ENCODE measurements at places on chromosomes 12 and 14.

- no peak for DNase-seq
Measured at GRCh38 chr12:129378496-129378895, 525.2 kb downstream of the GLT1D1 start.

GRCh38 chr12:75489613-75490210 lies 9.2 kb downstream of the GLIPR1 start:
- peak; percentile 62 for DNase-seq

DNA sequence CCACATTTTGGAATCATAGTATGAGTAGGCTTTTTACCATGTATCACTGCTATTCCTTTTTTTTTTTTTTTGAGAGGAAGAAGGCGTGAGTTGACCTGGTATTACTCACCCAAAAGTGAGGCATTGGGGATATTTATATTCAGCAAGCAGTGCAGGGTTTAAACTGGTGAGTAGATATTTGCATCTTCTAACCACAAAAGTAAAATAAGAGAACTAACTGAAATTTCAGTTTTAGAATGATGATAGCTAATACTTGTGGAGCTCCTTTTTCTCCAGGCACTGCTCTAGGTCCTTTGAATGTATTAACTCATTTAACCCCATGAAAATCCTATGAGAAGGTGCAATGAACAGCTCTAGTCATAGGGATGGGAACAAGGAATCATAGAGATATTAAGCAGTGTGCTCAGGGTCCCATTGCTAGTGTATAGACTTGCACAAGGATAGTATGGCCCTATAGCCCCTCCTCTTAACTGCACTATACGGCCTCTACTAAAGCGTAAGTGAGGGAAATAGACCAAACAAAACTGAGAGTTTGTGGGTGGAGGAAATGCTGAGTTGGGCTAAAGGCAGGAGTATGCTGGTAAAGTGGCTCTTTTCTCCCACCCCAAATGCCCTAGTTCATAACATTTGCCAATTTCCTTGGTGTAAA lies 104.3 kb upstream of the MAX start:
- peak; percentile 83 for DNase-seq

DNA sequence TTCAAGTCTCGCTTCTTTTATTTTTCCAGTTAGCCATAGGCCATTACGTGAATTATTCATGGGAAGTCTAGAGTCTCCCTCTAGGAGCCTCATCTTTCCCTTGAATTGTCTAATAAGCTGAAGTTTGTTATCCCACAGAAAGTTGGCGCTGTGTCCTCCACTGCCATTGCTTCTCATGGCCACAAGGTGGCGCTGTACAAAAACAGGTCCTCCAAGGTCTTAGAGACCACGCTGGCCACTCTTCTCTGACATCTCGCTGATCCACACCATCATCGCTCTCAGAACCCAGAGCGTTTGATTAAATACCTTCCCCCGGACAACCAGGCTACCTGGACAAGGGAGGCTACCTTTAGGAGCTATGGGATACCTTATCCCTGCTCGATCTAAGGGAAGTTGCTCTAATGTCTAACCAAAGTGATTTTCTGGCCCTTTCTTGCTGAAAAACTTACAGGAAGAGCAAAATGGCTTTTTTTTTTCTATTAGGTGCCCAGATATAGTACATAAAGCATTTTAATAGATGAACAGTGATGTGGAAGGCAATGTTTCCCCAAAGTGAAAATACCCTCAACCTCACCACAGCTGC lies 110.0 kb downstream of the CCDC60 start:
- DNase-seq: peak; percentile 2

DNA sequence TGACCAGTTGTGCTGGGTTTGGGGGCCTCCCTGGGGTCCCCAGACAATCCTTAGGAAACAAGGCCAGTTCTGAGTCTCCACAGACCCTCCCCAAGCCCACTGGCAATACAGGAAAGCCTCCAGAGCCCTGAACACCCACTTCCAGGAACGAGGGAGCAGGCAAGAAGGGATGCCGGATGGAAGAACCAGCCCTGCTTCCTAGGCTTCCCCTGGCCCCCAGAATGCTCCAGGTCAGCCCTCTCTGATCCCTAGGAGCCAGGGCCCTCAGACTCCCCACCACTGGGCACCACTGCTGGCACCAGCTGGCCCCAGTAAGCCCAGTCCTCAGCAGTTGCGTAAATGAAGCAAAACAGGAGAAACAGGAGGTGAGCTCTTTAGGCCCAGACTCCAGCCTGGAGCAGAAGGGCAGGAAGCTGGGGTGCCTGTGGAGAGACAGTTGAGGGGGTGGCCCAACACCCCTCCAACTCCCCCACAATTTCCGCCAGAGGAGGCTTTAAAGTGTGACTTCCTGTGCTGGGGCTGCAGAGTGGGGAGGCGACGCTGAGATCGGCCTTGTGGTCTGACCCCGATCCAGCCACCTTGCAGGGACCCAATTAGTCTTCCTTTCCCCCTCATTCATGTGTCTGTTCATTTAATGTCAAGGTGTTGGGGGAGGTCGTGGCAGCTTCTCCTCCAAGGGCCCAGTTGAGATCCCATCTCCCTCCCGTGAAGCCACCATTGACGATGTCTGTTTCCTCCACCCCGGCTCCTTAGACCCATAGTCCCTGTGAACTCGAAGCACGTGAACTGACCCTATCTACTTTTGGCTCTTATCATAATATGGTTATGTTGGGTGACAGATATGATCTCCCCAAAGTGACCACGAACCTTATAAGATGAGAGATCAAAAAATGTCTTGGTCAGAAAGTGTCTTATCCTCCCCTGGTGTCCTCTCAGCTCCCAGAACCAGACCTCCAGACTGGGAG lies 4.7 kb downstream of the TNFRSF1A start:
- DNase-seq: no peak

- no peak for DNase-seq
Measured at GRCh38 chr12:49809906-49810389, 18.3 kb downstream of the NCKAP5L start.

DNA sequence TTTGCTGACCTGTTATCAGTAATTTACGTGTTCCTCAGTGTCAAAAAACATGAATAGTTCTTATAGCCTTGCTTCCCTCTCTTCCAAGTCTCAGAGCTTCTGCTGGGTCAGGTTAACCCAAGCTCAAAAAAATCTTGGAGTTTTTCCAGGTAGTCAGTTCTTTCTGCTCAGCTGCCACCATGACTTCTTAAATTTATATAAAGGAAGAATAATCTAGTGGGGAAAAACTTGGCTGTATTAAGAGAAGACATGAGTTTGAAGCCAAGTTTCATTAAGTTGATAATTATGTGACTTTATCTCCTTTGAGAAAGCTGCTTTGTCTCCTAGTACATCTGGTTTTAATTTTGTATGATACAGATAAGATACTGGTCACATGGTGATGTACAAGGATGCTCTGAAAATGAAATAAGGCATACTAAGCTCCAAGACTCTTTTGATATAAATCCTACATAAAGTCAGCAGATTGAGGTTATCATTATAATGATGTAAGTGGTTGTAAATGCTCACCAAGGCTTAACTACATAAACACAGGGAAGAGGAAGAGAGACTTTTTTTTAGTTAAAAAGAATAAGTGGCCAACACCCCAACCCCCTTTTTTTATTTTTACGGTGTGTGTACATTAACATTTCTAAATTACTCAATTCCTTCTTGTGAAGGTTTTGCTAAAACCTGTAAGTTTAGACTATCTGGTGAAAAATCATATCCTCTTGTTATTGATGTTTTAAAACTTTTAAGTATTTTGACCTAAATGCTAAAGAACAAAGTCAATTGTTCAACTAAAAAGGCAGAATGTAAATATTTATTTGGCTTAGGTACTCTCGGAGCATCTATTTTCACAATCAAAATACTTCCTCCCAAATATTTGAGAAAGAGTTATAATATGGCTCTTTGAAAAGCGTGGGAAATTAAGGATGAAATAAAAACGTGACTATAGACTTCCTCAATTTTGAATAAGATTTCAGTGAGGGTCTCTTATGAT lies 84.1 kb upstream of the SLC38A2 start:
- DNase-seq: peak; percentile 41

DNA sequence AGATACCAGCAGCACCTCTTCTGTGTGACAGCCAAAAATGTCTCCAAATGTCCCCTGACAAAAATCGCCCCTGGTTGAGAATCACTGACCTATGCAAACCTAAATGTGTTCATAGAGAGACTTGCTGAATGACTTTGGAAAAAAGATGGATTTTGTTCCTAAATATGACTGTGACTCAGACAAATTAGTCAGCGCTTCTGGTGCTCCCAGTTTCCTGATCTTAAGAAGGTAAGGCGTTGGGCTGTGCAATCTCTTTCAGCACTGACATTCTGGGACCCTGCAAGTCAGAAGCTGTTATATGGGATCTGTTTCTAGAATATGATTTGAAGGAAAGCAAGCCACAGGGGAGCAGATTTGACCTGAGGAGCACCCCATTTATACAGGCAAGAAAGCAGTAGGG lies 90.6 kb upstream of the PWP1 start:
- DNase-seq: peak; percentile 50

Data from astrocyte (in vitro differentiated cells and primary cell).